ENCODE measurements at places on chromosomes 11 and 22.
A peak's percentile ranks its signal among the peaks of the same experiment; 100 is the strongest.

GRCh38 chr11:63931045-63931444 is 7.8 kb upstream of the NAA40 start:
- DNase-seq = no peak

DNA sequence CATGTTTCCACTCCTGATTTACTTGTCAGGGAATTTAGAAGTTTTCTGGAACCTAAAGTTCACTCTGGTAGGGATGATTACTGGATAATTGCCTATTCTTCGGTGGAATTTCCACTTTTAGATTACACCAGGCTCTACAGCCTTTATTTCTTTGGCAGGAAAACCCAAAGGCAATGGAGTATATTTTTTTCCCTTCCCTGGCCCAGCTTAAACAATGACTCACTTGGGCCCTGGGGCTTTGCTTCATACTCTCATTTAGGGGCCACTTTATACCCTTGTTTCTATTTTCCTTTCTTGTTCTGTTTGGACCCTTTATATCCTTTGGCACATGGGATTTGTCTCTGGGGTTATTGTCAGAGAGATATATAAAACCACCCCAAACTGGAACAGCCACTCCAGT is 114.7 kb downstream of the CSTPP1 start:
- DNase-seq = no peak

DNA sequence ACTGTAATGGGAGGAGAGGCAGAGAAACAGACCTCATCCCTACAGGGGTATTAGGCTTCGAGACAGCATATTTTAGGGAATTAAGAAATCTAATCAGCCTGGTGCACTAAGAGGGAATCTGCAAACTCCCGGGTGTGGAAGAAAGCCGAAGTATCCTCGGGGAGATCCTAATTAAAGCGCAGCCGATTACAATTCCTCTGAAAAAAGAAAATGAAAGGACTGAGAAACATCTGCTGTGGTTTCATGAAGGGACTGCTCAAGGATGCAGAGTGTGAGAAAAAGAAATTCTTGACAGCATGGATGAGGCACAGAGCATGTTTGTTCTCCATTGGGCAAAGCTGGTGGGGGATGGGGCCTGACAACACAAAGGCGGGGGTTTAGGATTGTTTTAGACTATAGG is 290.0 kb upstream of the LARGE1 start:
- DNase-seq = peak; percentile 40

GRCh38 chr11:57645689-57646085 is 4.0 kb downstream of the YPEL4 start:
- no peak for DNase-seq

DNA sequence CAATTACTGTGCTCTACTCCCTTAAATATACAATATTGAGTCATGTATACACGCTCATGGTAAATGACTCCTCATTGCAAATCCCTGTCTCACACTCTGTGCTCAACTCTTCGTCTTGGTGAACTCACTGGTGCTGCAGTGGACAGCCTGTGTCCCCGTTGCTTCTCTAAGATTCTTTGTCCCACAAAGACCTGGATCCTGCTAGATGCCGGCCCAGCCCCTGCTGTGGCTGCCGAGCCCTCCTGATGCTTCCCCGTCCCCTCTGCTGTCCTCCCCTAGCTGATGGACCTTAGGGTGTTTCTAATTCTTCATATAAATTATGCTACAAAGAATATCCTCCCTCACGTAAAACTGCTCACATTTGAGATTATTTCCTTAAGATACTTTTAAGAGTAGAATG is 5.5 kb downstream of the APOL2 start:
- DNase-seq = no peak

GRCh38 chr22:23058481-23059283 is 11.6 kb upstream of the GNAZ start:
- DNase-seq = no peak

DNA sequence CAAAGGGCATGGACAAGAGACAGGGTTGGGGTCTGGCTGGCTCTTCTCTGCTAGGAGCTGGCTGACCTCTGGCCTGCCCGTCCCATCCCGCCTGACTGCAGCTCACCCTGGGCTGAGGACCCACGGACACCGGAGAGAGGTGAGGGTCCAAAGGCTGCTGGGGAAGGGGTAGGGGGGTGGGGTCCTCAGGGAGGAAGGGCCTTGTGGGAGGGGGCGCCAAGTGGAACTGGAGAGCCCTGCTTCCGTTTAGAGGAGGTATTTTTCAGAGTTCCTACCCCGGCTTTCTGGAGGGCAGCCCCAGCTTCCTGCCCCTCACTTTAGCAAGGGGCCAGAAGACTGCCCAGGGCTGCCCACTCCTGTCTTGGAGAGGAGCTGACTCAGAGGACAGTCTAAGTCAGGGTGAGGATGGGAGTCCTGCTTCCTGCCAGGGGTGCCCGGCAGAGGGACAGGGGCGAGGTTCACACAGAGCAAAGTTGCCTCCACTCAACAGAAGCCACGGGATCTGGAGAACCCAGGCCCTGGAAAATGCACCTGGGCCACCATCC is 7.1 kb downstream of the LARGE2 start:
- DNase-seq = no peak

DNA sequence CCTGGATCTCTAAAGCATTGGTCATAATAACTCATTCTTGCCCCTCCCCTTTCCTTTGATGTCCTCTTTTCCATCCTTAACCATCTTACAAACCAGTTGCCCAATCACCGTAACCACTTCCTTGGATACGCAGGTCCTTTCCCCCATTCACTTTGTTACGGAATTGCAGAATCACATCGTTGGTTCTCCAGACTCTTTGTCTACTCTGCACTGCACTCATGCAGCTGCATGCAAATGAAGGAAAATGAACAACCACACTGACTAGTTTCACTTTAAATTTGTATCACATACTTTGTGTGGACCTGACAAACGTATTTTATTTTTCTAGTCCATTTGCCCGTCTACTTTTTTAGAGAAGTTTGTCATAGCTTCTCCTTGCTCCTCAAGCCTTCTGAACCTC is 69.9 kb downstream of the SLC5A12 start:
- no peak for DNase-seq

- no peak for DNase-seq
Measured at GRCh38 chr11:11427140-11427539, 74.1 kb upstream of the CSNK2A3 start.

GRCh38 chr11:126547161-126547560 is 191.7 kb downstream of the ST3GAL4 start:
- DNase-seq = no peak

- DNase-seq = no peak
Measured at GRCh38 chr11:17613983-17614382, 66.9 kb downstream of the OTOG start.

- no peak for DNase-seq
Measured at GRCh38 chr11:87957961-87958360, 217.3 kb downstream of the RAB38 start.

- DNase-seq = peak; percentile 69
Measured at GRCh38 chr11:62556108-62556874, 9.7 kb upstream of the AHNAK start.

- DNase-seq = no peak
Measured at GRCh38 chr11:1005928-1006327, 30.6 kb downstream of the MUC6 start.

GRCh38 chr11:22725079-22725478 is 58.7 kb downstream of the GAS2 start:
- DNase-seq = no peak

GRCh38 chr22:18035751-18036150 is 11.4 kb upstream of the MICAL3 start:
- no peak for DNase-seq

DNA sequence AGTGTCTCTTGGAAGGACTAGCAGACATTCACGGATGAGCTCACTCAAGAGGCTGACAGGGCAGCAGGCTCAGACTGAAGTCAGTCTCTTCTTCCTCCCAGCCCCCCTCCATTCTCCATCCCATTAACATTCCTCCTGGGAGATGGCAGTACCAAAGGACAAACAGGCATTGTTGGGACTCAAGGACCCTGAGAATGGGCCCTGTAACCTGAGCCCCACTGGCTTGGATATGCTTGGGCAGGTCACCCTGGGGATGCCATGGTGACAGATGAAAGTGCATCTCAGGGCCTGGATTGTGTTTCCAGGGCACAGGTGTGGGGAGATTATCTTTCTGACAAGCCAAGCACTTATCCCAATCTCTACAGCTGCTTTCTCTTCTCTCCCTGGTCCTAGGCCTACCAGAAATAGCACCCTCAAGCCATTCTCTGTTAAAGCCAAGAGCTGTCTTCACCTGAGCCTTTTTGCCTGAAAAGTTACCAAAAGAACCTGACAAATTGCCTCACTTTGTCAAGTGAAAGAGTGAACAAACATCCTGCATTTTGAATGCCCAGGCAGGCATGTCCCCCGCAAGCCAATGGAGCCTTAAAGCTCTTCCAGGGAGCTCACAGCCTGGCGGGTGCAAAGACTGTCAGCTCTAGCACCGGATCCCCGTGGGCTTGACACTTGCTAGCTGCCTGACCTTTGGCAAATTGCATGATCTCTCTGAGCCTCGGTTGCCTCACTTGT is 366.0 kb upstream of the NARS2 start:
- peak; percentile 99 for DNase-seq

- no peak for DNase-seq
Measured at GRCh38 chr11:130194241-130195023, 34.9 kb downstream of the ST14 start.

DNA sequence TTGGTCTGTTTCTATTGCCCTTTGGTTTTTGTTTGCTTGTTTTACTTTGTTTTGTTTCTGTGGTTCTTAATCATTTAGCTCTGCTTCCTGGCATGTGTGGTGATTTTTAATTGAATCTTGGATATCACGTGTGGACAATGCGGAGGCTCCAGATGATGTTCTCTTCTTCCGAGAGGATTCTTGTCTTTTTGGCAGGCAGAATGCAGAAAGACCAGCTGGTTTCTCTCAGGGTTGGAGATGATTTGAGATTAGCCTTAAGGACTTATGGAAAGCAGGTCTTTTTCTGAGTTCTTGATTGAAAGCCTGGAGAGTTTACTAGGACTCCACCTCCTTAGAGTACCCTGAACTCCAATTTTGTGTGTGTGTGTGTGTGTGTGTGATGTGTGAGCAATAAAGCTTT is 21.0 kb upstream of the ANO1 start:
- DNase-seq = no peak

- no peak for DNase-seq
Measured at GRCh38 chr11:76094740-76095139, 111.6 kb downstream of the WNT11 start.

DNA sequence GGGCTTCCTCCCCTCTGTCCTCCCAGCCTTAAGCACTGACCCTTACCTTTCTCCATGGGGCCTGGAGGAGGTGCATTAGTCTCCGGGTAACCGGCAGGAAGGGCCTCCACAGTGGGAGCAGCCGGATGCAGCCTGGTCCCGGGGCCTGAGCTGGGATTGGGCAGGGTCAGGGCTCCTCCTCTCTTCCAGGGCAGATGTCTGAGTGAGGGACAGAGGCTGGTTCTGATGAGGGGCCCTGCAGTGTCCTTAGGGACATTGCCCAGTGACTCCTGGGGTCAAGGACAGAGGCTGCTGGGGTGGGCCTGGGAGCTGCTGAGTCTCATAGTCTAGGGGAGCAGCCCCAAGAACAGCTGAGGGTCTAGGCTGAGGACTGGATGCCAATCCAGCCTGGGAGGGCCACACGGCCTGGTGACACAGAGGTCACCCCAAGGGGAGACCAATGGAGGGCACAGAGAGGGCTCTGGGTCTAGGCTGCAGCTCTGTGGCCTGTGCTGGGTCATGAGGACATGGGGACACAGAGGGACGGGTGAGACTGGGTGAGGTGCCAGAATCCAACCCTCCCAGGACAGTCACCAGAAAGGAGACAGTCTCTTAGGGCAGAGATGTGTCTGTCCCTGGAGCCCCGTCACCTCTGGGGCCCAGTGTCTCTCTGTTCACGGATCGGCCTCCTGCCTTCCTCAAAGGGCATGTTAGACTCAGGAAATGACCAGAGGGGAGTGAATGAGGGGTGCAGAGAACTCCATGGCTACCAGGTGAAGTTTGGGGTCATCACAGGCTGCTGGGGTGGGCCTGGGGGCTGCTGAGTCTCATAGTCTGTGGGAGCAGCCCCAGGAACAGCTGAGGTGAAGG is 6.5 kb downstream of the IGLL5 start:
- DNase-seq = no peak

- no peak for DNase-seq
Measured at GRCh38 chr22:30514252-30514651, 8.8 kb upstream of the SEC14L4 start.

- DNase-seq = no peak
Measured at GRCh38 chr11:67233584-67234190, 32.6 kb upstream of the GRK2 start.

- DNase-seq = peak; percentile 91
Measured at GRCh38 chr22:37054056-37054395, 2.5 kb downstream of the KCTD17 start.

- DNase-seq = no peak
Measured at GRCh38 chr11:131204765-131205380, 165.5 kb upstream of the NTM start.

DNA sequence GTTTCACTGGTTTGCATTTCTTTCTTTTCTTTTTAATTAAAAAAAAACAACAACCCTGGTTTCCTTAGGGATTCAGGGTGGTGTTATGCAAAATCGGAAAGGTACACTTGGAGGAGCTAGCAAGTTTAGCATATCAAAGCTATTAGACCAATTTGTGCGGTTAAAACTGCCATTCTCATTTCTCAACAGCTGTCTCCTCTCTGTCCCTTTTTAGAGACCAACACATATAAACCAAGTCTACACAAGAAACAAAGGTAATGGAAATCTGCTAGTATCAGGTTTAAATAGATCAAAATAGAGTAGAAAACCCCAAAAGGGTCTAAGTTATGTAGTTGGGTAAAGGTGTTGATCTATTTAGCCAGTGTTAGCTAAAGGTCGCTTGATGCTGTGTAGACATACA is 1.7 kb upstream of the SESN3 start:
- DNase-seq = no peak

- DNase-seq = no peak
Measured at GRCh38 chr22:19226428-19226827, 47.9 kb upstream of the SLC25A1 start.

DNA sequence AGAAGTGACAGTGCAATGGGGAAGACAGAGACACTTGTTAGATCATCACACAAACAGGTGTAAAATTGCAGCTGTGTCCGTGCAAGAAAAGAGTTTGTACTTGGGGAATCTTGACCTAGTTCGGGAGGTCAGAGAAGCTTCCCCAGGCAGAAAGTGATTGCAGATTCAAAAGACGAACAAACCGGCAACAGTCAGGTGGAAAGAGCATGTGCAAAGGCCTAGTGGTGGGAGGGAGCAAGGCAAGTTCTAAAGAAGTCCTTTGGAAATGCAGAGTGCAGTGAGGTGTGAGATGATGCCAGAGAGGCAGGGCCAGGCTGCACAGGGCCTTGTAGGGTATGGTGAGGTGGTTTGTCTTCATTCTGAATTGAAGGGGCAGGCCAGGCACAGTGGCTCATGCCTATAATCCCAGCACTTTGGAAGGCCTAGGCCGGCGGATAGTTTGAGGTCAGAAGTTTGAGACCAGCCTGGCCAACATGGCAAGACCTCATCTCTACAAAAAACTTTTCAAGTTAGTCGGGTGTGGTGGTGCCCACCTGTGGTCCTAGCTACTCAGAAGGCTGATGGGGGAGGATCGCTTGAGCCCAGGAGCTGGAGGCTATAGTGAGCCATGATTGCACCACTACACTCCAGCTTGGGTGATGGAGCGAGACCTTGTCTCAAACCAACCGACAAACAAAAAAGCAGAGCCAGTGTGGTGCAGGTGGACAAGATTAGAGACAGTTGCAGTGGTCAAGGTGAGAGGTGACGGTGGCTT is 1.9 kb upstream of the ESS2 start:
- no peak for DNase-seq

- no peak for DNase-seq
Measured at GRCh38 chr22:49066619-49067018, 761.1 kb downstream of the BRD1 start.

- DNase-seq = no peak
Measured at GRCh38 chr22:30196880-30197336, 49.7 kb downstream of the LIF start.

All from NCI-H524 (cell line).